ENCODE measurements at places on chromosomes 11 and 22. TPM values are rescaled to one million over a fixed set of nuclear protein-coding genes. Genes with fewer than 3 reads are reported as not detected.

CHORDC1 gene
- 23.8 TPM for polyA plus RNA-seq

KCTD17 gene
- 17.6 TPM for polyA plus RNA-seq

FAT3 gene
- polyA plus RNA-seq: 0.09 TPM

ASRGL1 gene
- polyA plus RNA-seq: 6.5 TPM

DYNC2H1 gene
- polyA plus RNA-seq: 3.4 TPM

CCDC73 gene
- polyA plus RNA-seq: not detected

APOL5 gene
- polyA plus RNA-seq: 0.06 TPM

ALDH3B1 gene
- 3.2 TPM for polyA plus RNA-seq
